B cell (primary cell): ENCODE measurements at places on chromosomes 11 and 22. TPM values are rescaled to one million over a fixed set of nuclear protein-coding genes. Genes with fewer than 3 reads are reported as not detected.

The MYBPC3 gene
- total RNA-seq, result 0.67 and 0.70 TPM in 2 replicates

The NEFH gene
- 0.10 and 0.19 TPM in 2 replicates for total RNA-seq

The FERMT3 gene
- 96.2 and 106 TPM in 2 replicates for total RNA-seq

The NR1H3 gene
- total RNA-seq, result 7.6 and 9.6 TPM in 2 replicates

The MRGPRF gene
- not detected in 2 replicates for total RNA-seq

The B3GAT3 gene
- 63.1 and 66.6 TPM in 2 replicates for total RNA-seq

The VPREB1 gene
- total RNA-seq, result not detected in 2 replicates

The LGALS12 gene
- not detected in 2 replicates for total RNA-seq

The MMP8 gene
- total RNA-seq, result not detected in 2 replicates

The NXPE4 gene
- total RNA-seq, result not detected in 2 replicates

The MEI1 gene
- total RNA-seq, result 50.1 and 59.3 TPM in 2 replicates

The FOSL1 gene
- total RNA-seq, result not detected in 2 replicates

The CTSW gene
- 0.84 and 1.3 TPM in 2 replicates for total RNA-seq

The PATE2 gene
- total RNA-seq, result not detected in 2 replicates

The RAG2 gene
- not detected in 2 replicates for total RNA-seq

The GGT5 gene
- not detected in 2 replicates for total RNA-seq

The OR9I1 gene
- not detected in 2 replicates for total RNA-seq

The GLYAT gene
- not detected in 2 replicates for total RNA-seq

The ROBO4 gene
- total RNA-seq, result not detected in 2 replicates

- no peak for DNase-seq
Observed at GRCh38 chr22:34297536-34298120, 377.4 kb upstream of the LARGE1 start.

- no peak for DNase-seq
Observed at GRCh38 chr11:1425439-1425838, 35.7 kb downstream of the BRSK2 start.

GRCh38 chr11:73321604-73322381 lies 13.7 kb downstream of the ARHGEF17 start:
- peak; percentile 40 for DNase-seq

GRCh38 chr11:83866655-83867054 lies 580.5 kb upstream of the CCDC90B start:
- DNase-seq, result no peak

DNA sequence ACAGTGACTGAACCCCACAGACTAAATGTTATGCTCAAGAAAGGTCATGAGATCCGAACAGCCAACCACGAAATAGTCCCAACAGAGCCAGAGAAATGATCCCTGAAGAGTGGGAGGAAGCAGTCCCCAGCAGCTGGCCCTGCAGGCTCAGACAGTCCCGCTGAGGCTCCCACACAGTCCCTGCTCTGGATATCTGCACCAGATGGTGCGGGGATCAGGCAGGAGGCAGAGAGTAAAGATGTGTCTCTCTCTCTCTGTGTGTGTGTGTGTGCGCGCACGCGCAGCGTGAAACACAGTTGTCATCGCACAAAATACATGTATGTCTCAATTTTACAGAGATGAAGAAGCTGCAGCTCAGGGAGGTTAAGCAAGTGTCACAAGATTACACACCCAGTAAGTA lies 27.9 kb downstream of the GUCY1A2 start:
- no peak for DNase-seq

DNA sequence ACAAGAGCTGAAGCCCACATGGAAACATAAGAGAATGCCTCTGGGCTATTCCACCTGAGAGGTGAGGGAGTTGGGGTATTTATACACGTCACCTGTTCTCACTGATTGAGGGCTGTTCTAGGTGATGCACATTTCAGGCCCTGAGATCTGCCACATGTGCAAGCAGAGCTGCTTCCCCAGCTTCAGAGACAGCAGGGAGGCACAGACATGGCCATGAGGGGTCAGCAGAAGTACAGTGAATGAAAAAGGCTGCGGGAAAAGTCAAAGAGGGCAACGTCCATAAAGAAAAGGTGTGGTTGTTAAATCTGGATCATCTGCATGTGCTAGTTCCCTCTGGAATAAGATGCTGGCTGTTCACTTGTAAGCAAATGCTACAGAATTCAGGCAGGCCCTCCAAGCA lies 75.4 kb downstream of the GAB4 start:
- DNase-seq, result no peak

- no peak for DNase-seq
Observed at GRCh38 chr11:35061516-35062440, 77.2 kb upstream of the CD44 start.

- DNase-seq, result no peak
Observed at GRCh38 chr11:20964985-20965384, 295.6 kb downstream of the NELL1 start.

DNA sequence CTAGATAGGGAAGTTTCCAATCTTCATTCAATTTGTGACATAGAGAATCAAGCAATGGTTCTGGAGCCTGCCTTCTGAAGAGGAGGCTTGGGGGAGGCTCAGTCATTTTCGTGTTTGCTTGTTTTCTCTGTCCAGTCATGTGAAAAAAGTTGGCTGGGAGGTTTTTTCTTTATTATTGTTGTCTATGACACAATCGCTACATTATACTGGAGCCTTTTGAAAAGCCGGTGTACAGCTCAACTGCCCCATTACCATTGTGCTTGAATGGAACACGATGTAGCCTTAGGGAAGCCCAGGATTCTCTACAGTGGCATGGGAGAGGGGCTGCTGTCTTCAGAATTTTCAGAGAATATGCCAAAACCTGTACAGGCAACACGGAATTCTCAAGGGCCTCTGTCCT lies 57.9 kb upstream of the NCAM1 start:
- no peak for DNase-seq

DNA sequence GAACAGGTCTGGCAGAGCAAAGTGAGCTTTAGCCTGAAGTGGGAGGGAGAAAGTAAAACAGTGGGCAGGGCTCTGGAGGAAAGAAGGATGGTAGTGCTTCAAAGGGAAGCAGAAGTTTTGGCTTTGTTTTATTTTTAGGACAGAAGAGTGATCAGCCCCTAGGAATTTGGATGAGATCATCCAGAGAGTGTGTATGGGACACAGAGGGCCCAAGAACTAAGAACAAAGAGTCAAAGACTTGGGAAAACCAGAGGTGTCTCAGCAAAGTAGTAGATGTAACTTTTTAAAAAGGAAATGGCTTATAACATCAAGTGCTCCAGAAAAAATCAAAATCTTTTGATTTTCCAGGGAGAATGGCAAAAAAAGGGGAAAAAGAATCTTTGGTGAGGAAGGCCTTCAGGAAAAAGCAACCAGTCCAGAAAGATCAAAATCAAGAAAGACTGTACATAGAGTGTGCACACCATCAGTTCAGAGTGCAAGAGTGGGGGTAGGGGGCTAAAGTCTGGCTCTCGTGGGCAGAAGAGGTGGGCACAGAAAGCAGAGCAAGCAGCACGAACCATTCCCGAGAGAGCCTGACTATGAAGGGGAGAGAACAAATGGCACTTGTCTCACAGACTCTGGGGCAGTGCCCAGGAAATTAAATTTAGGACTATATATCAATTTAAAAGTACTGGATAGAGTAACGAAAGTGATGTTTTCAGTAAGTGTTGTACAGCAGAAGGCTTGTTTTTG lies 30.0 kb downstream of the MAPK1 start:
- DNase-seq, result no peak

DNA sequence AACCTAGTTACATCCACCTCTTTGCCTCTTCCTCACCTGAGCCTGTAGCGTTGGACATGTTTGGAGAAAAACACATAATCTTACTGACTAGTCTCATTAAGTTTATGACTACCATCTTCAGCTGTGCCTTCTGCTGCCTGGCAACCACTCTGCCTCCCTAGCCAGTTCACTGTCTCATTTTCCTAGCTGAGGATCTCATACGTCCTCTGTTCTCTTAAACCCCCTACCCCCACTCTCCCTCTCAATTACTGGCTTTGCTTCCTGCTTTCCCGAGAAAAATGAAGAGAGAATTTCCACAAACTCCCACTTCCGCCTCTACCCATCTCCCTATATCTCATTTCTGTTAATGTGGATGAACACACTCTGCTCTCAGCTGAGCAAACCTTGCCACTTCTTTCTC lies 239.3 kb upstream of the POU2AF2 start:
- no peak for DNase-seq

GRCh38 chr22:32018056-32018455 lies 25.0 kb upstream of the SLC5A1 start:
- DNase-seq, result no peak

DNA sequence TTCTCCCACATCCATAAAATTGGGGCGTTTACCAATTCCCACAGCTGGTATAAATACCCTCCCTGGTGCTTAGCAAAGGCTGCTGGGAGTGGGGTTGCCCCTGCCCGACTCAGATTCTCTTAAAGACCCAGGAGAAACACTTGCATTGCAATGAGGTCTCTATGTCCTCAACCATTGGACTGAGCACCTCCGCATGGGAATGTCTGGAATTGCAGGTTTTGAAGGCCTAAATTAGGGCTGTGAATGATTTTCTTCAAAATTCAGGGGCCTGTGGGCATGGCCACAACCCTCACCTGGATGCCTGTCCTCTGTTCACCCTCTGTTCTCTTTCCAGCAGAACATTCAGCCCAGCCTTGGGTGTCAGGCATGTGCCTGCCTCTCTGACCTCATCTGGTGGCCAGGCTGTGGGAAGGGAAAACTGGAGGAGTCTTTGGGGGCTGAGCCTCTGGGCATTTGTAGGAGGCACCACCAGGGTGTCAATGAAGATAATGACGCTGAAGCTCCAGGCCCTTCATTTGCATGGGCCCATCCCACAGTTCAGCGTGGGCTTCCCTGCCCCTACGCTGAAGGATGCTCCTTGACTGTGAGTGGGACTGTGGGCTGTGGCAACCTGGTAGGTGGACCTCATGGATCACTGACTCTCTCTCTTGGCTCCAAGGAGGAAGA lies 52.7 kb upstream of the MYEOV start:
- DNase-seq, result no peak

DNA sequence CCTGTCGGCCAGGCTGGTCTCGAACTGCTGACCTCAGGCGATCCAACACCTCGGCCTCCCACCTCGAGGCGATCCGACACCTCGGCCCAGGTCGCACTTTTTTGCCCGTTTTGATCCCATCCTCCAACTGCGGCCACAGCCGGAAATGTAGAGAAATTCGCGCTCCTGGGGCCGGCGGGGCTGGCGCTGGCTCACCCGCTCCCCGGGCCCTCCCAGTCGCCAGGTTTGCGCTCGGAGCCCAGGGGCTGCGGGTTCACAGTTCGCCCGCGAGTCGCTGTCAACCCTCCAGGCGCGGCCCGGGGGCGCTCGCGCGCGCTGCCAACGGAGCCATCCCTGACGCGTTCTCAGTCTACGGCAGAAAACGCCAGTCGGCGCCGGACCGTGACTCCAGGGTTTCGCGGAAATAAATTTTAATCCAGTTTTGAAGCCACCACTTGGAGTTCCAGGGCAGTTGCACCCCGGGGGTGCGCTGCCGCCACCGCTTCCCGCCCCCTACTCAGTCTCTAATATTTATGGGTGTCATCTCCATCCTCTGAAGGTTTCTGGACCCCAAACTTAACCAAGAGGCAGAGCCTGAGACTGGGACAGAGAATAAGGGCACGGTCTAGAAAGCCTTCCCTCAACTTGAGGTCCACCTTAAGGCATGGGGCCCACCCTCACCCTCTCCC lies 1.5 kb upstream of the KLHDC7B start:
- peak; percentile 90 for DNase-seq

- no peak for DNase-seq
Observed at GRCh38 chr11:64672875-64673274, 50.1 kb downstream of the NRXN2 start.

DNA sequence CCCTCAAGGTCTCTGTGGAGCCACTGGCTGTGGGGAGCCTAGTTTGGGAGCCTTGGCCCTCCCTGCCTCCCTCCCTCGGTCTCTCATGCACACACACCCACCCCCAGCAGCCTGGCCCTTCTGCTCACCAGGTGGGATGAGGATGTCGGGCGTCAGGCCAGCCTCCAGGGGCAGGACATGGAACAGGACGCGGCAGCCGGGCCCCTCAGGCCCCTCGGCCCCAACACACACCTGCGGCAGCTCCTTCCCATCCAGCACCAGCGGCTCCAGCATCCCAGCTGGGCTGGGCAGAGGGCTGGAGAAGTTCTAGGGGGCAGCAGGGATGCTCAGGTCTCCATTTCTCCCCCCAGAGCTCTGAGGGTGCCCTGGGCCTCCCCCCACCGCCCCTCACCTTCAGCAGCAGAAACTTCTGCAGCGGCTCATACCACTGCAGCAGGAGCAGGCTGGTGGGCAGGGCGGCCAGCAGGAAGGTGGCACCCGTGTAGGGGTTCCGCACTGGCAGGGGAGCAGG lies 11.2 kb downstream of the MAP4K2 start:
- no peak for DNase-seq

DNA sequence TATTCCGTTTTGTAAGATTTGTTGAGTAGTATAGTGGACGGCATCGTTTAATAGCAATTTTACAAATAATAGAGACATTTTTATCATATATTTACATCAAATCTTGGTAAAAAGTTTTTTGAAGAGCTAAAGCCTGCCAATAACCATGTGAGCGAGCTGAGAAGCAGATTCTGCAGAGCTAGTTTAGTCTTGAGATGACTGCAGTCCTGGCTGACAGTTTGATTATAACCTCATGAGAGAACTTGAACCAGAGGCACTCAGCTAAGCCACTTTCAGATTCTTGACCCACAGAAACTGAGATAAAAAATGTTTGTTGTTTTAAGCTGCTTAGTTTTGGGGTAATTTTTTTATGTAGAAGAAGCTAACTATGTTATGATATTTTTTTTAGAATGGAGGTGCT lies 78.9 kb downstream of the PDE3B start:
- no peak for DNase-seq

- no peak for DNase-seq
Observed at GRCh38 chr22:21725956-21726649, 9.5 kb downstream of the YPEL1 start.

DNA sequence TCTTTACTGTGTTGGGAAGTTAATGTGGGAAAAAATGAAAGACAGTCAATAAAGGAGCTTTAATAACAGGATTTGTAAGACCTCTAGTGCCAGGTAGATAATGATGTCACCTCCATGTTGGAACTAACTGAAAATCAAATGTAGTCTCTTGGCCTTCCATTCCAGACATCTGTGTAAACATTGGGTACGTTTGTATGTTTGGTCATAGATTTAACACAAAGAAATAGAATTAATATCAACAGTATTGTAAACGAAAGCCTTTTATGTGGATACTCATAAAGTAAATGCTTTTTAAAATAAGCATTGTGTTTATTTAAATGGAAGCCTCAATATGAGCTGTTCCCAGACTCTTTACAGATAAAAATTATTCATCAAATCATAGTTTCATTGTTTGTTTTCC lies 605.7 kb downstream of the METTL15 start:
- no peak for DNase-seq

GRCh38 chr11:100830978-100831732 lies 144.1 kb downstream of the ARHGAP42 start:
- no peak for DNase-seq

- DNase-seq, result no peak
Observed at GRCh38 chr22:39943953-39944872, 16.0 kb upstream of the TMA7B start.

- DNase-seq, result no peak
Observed at GRCh38 chr11:67699521-67699920, 25.1 kb upstream of the ALDH3B2 start.
